ENCODE measurements at places on chromosomes 7 and 10. TPM values are rescaled to one million over a fixed set of nuclear protein-coding genes. Genes with fewer than 3 reads are reported as not detected.

DNA sequence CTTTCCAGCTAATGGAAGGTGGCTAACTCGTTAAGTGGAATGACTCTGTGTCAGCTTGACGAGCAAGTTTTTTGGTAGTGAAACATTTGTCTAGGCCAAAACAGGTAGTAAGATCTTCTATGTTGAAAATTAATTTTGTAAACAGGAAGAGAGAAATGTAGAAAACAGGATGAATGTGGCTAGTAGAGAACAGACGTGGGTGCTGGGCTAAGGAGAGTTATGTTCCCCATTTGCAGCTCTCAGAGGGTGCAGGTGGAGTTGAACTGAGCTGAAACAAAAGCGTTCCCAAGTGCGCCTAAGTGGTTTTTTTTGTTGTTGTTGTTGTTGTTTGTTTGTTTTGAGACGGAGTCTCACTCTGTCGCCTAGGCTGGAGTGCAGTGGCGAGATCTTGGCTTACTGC, 59.5 kb upstream of the SRPK2 start:
- H3K27me3 ChIP-seq, result no peaks in the 10 kb centered on the region
- H3K4me1 ChIP-seq, result no peaks in the 10 kb centered on the region
- H3K27ac ChIP-seq, result no peak overlapping the region
- no peak overlapping the region for H3K4me3 ChIP-seq
- no peak for DNase-seq

GRCh38 chr7:46537191-46537905, 616.3 kb upstream of the IGFBP3 start:
- H3K4me1 ChIP-seq, result no peaks in the 10 kb centered on the region
- H3K36me3 ChIP-seq, result no peaks in the 10 kb centered on the region
- no peak overlapping the region for H3K4me3 ChIP-seq

The MMD2 gene
- total RNA-seq, result not detected

- no peak overlapping the region for H3K27ac ChIP-seq
- H3K4me3 ChIP-seq, result no peak overlapping the region
- H3K4me1 ChIP-seq, result no peaks in the 10 kb centered on the region
- no peak for DNase-seq
Observed at GRCh38 chr10:127447197-127447596, 101.9 kb upstream of the NPS start.

The ODAD2 gene
- total RNA-seq, result not detected

GRCh38 chr10:36302086-36302485, 660.0 kb upstream of the FZD8 start:
- no peak overlapping the region for H3K27ac ChIP-seq
- no peaks in the 10 kb centered on the region for H3K27me3 ChIP-seq
- H3K4me1 ChIP-seq, result no peaks in the 10 kb centered on the region

- no peak overlapping the region for H3K4me3 ChIP-seq
- no peaks in the 10 kb centered on the region for H3K27me3 ChIP-seq
- no peaks in the 10 kb centered on the region for H3K36me3 ChIP-seq
- H3K27ac ChIP-seq, result no peak overlapping the region
- DNase-seq, result no peak
Observed at GRCh38 chr10:26173837-26174236, 42.7 kb upstream of the GAD2 start.

DNA sequence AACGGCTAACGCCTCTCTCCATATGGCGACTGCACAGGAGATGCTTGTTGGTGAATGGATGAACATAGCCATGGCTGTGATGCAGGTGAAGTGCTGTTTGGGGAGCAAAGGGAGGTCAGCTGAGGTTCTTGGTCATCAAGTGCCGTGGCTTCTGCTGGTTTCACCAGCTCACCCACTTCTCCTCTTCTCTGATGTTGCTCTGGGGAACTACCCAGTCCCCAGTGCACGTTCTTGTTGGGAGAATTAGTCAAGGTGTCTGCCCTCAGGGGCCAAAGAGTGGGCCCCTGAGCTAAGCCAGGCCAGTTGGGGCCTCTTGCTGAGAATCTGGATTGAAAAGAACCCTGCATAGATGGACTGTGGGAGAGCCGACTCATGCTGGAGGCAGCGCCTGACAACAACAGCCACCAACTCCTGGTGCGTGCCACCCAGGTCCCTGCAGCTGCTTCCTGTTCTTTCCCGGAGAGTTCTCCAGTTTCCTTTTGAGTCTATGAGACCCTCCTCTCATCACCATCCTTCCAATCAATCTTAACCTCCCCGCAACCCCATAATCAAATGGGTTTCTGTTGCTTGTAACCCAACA, 3.0 kb downstream of the BTBD16 start:
- no peaks in the 10 kb centered on the region for H3K4me1 ChIP-seq
- DNase-seq, result no peak
- H3K36me3 ChIP-seq, result no peaks in the 10 kb centered on the region
- no peak overlapping the region for H3K27ac ChIP-seq

- H3K27me3 ChIP-seq, result no peaks in the 10 kb centered on the region
Observed at GRCh38 chr10:96588616-96589419, 2.0 kb upstream of the TM9SF3 start.

The WIPF3 gene
- 0.98 TPM for total RNA-seq

DNA sequence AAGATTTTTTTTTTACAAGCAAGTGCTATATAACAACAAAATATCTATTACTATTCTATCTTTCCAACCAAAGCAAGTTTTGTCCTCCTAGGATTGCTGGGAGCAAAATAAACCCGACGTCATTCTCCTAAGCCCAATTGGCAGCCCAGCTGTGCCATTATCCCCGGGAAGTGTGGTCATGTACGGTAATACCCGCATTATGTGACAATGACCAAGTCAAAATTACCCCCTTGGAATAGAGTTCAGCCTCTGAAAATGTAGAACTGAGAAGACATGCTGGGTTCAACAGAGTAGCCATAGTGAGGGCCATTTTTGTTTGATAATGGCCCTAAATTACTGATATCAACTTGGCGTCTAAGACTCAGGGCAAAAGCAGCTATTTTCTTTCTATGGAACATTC, 215.5 kb downstream of the LRRTM3 start:
- no peaks in the 10 kb centered on the region for H3K4me1 ChIP-seq
- no peak overlapping the region for H3K27ac ChIP-seq
- H3K4me3 ChIP-seq, result no peak overlapping the region
- no peak for DNase-seq

- DNase-seq, result no peak
- H3K4me3 ChIP-seq, result no peak overlapping the region
- no peaks in the 10 kb centered on the region for H3K27me3 ChIP-seq
- H3K27ac ChIP-seq, result no peak overlapping the region
- H3K4me1 ChIP-seq, result no peaks in the 10 kb centered on the region
- H3K36me3 ChIP-seq, result no peaks in the 10 kb centered on the region
Observed at GRCh38 chr7:105890290-105890997, 14.0 kb upstream of the ATXN7L1 start.

DNA sequence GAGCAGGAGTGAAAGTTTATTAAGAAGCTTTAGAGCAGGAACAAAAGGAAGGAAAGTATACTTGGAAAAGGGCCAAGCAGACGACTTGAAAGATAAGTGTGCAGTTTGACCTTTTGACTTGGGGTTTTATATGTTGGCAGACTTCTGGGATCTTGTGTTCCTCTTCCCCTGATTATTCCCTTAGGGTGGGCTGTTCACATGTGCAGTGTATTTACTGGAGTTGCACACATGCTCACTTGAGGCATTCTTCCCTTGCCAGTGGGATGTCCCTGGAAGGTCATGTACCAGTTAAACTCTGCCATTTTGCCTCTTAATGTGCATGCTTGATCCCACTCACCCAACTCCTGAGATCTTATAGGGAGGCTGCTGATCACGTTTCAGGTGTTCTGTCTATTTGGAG, 23.4 kb upstream of the ARHGAP12 start:
- H3K36me3 ChIP-seq, result no peaks in the 10 kb centered on the region
- H3K4me1 ChIP-seq, result peaks cover 8% of the 10 kb centered on the region
- no peak overlapping the region for H3K4me3 ChIP-seq
- no peaks in the 10 kb centered on the region for H3K27me3 ChIP-seq
- DNase-seq, result no peak

GRCh38 chr7:13069841-13070240, 382.4 kb downstream of the ARL4A start:
- no peaks in the 10 kb centered on the region for H3K4me1 ChIP-seq
- no peaks in the 10 kb centered on the region for H3K36me3 ChIP-seq
- H3K27ac ChIP-seq, result no peak overlapping the region
- no peak overlapping the region for H3K4me3 ChIP-seq
- H3K27me3 ChIP-seq, result no peaks in the 10 kb centered on the region
- no peak for DNase-seq

DNA sequence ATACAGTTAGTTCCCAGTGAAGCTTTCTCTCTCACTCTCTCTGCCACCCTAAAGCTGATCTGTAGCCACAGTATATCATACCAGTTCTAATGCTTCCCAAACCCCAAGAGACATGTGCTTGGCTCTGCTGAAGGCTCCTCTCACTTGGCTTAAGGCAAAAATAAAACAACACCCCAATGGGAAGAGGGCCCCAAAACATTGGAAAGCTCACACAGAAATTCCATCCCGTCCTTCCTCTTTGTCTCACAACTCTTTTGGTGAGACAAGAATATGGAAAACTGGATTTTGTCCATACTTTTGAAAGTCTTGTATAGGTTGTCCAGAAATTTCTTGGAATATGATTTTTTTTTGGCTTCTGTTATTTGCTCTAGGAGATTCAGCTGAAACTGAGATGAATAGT, 56.1 kb upstream of the WNT16 start:
- no peaks in the 10 kb centered on the region for H3K27me3 ChIP-seq
- H3K4me1 ChIP-seq, result no peaks in the 10 kb centered on the region
- H3K27ac ChIP-seq, result no peak overlapping the region
- no peaks in the 10 kb centered on the region for H3K36me3 ChIP-seq

GRCh38 chr7:152699079-152699478, 23.1 kb upstream of the XRCC2 start:
- H3K36me3 ChIP-seq, result no peaks in the 10 kb centered on the region
- DNase-seq, result no peak
- no peaks in the 10 kb centered on the region for H3K4me1 ChIP-seq
- no peak overlapping the region for H3K4me3 ChIP-seq

GRCh38 chr7:127578036-127578684, 7.2 kb downstream of the GCC1 start:
- no peaks in the 10 kb centered on the region for H3K36me3 ChIP-seq
- no peak for DNase-seq
- no peaks in the 10 kb centered on the region for H3K27me3 ChIP-seq
- peaks cover 9% of the 10 kb centered on the region for H3K4me1 ChIP-seq
- H3K27ac ChIP-seq, result no peak overlapping the region
- no peak overlapping the region for H3K4me3 ChIP-seq

- no peaks in the 10 kb centered on the region for H3K4me1 ChIP-seq
- H3K36me3 ChIP-seq, result no peaks in the 10 kb centered on the region
- H3K27ac ChIP-seq, result no peak overlapping the region
- DNase-seq, result no peak
- H3K27me3 ChIP-seq, result no peaks in the 10 kb centered on the region
- H3K4me3 ChIP-seq, result no peak overlapping the region
Observed at GRCh38 chr10:127216786-127217185, 20.4 kb upstream of the INSYN2A start.

DNA sequence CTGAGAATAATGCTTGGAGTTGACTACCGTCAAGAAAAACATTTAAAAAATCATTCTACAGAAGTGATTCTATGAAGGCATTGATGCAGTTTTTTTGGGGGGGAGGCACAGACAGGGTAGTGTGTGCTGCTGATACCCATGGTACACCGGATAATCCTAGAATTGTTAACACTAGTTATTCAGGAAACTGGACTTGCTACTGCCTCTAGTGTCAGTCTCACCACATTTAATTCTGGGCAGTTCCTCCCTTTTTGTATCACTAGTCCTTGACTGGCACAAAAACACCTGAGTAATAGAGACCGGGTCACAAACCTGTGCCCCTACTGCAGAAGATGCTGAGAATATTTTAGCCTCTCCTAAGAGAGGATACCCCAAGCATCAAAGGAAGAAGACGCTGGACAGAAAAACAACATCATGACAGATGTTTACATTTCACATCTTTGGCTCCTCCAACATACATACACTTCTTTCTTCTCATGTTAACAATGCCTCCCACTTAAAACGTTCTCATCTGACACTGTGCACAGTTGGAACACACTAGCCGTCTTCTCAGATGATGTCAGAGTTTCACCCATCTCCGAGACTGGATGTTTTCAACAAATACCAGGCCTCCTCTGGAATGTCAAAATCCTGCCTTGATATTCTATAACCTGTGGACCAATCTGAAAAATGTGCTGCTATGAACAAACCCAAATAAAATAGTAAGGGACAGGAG, 13.1 kb upstream of the TCAF1 start:
- no peak overlapping the region for H3K27ac ChIP-seq
- no peak overlapping the region for H3K4me3 ChIP-seq
- no peaks in the 10 kb centered on the region for H3K27me3 ChIP-seq
- H3K36me3 ChIP-seq, result no peaks in the 10 kb centered on the region
- H3K4me1 ChIP-seq, result no peaks in the 10 kb centered on the region
- DNase-seq, result no peak

DNA sequence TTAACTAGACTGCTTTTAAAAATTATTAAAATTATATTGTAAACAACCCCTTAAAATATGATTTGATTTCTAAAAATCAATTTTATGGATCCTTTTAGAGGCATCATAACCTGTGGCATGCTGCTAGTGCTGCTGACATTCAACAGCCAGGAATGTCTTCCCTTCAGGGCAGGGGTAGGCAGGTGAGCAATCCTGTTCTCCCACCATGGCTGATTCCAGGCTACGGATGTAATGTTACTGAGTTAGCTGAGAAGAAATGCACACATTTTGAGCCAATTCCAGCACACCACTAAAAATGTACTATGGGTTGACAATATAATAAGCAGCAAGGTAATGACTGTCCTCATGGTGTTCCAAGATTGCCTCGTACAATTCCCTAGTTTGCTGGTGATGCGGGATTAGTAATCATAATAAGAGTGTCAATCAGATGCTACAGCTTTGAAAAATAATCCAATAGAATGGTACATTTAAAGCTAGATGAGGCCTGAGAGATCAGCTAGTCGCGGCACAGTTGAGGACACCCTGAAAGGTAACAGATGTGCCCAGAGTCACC, 108.7 kb upstream of the PRR15 start:
- H3K4me3 ChIP-seq, result no peak overlapping the region
- no peak for DNase-seq
- H3K36me3 ChIP-seq, result no peaks in the 10 kb centered on the region
- no peak overlapping the region for H3K27ac ChIP-seq
- no peaks in the 10 kb centered on the region for H3K4me1 ChIP-seq

- H3K36me3 ChIP-seq, result no peaks in the 10 kb centered on the region
- H3K27me3 ChIP-seq, result no peaks in the 10 kb centered on the region
- DNase-seq, result no peak
- no peaks in the 10 kb centered on the region for H3K4me1 ChIP-seq
- no peak overlapping the region for H3K4me3 ChIP-seq
- H3K27ac ChIP-seq, result no peak overlapping the region
Observed at GRCh38 chr10:74997163-74997562, 114.3 kb upstream of the SAMD8 start.

The TMEM120A gene
- 29.5 TPM for total RNA-seq

DNA sequence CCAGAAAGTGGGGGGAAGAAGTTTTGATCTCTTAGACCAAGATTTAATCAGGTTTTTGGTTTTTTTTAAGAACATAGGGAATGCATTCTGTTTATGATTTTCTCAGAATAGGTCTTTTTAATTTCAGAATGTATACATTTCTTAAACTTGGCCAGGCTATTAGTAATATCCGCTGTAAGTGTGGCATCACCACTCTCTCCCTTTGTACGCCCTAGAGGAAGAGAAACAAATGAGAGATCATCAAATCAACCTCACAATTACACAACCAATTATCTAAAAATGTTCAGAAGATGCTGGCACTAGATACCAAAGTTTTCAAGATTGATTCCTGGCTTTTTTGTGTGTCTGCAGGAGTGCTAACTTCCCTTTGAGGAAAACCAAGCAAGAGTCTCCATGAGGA, 70.0 kb downstream of the KLF6 start:
- H3K36me3 ChIP-seq, result no peaks in the 10 kb centered on the region
- H3K4me3 ChIP-seq, result no peak overlapping the region
- no peaks in the 10 kb centered on the region for H3K4me1 ChIP-seq
- DNase-seq, result no peak

The APBB1IP gene
- total RNA-seq, result 7.9 TPM

- no peak overlapping the region for H3K27ac ChIP-seq
- no peaks in the 10 kb centered on the region for H3K4me1 ChIP-seq
- no peak for DNase-seq
- H3K27me3 ChIP-seq, result no peaks in the 10 kb centered on the region
Observed at GRCh38 chr7:93779115-93779514, 111.4 kb downstream of the TFPI2 start.
